Ovary (tissue), 10 donors: ENCODE measurements at places on chromosomes 2 and 18.

- DNase-seq = no peak
These were observed 44.4 kb upstream of the BARD1 start for GRCh38 chr2:214853906-214854305.

DNA sequence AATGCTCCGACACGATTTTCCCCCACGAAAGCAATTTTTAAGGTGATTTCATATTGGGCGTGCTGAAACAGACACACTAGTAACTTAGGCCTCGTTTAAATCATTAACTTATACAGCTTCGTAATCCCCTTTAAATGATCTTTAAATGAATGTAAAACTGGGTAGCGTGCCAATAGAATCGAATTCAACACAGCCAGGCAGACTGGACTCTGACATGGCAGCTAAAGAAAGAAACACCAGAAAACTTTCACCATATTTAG is 2.4 kb upstream of the ID2 start:
- DNase-seq = no peak

DNA sequence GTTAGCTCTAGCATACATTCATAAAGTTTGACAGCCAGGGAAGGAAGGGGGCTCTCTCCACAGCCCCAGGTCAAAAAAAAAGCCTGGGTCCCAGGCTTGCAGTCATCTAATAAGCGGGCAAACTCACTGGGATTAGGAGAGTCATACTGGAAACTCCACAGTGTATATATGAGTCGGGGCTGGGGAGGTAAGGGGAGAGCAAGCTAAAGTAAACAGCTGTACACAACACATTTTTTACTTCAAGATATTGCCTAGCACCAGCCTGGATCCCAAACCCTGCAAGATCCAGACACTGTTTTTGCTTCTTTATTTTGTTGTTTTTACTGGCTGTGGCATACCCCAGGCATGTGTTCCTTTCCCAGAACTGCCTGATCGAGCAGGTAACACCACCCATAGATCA is 291.3 kb upstream of the TANK start:
- DNase-seq = no peak

DNA sequence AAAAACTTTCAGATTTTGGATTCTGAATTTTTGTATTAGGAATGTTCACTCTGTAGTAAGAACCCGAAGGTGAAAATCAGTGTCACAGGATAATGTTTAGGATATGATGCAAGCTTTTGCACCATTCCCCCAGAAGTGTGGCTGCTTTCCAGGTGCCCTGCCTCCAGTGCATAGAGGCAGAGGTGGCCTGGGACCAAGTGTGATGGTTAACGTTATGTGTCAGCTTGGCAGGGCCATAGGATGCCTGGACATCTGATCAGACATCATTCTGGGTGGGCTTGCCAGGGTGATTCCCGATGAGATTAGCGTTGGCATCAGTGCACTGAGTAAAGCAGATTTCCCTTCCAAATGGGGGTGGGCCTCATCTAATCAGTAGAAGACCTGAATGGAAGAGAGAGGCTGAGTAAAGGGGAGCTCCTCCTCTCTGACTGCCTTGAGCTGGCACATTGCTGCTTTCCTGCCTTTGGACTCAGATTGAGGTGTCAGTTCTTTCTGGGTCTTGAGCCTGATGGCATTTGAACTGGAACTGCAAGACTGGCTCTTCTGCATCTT is 177.4 kb upstream of the HS6ST1 start:
- no peak for DNase-seq

- DNase-seq = no peak
These were observed 26.6 kb downstream of the TWSG1 start for GRCh38 chr18:9361191-9361590.

DNA sequence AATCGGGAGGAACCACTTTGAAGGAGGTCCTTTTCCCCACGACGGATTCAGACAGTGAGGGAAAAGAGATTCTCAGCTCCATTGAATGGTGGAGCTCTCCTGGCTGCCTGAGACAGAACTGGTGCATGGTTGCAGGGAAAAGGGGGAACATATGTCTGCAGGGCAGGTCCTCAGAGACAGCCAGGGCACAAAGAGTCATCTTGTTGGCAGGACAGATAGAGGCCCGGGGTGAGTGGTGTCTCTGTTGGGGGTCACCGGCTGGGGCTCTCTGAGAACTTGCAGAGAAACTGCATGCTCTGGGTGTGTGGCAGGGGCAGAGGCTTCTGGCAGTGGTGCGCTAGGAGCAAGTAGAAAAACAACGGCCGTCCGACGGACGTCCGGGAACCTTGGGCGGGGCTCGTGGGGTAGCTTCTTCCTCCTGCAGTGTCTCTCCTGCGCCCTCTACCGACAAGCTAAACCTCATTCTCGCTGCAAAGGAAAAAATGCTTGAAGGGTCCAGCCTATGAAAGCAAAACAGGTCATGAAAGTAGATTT is 94.3 kb downstream of the CDCA7 start:
- DNase-seq = no peak

DNA sequence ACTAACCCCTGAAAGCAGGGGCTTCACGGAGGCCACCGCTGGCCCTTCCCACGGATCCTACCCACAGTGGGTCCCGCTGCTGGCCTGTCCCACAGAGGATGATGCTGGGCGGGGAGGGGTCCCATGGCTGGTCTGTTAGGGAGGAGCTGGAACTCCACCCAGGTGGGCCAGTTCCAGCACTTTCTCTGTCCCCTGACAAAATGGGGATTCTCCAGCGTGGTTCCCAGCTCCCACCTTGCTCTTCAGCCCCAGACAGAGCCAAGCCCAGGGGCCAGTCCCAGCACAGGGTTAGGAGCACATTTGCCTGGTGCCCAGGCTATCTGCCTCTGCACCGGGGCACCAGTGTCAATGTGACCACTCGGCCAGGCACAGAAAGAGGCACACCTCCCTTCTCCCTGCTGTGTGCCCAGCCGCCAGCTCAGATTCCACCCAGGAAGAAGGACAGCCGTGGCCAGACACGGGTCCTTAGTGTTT is 50.0 kb downstream of the ANKMY1 start:
- no peak for DNase-seq

DNA sequence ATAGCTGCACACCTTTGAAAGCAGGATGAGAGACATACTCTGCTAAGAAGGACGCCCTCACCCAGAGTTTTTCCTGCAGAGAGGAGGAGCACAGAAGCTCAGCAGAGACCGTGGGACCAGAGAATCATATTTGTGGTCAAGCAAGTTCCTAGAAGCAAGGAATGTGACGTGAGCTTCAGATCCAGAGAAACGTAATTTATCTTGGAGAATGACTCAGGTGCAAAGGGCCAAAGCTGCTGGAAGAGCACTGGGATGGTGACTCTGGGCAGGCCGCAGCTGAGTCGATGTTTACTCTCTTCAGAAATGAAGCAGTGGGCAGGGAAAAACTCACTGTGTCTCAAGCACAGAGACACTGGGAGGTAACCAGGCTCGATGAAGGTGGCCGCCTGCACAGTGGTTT is 50.1 kb upstream of the IGFBP2 start:
- DNase-seq = no peak

GRCh38 chr2:70094978-70095719 is 7.9 kb downstream of the PCBP1 start:
- DNase-seq = no peak

DNA sequence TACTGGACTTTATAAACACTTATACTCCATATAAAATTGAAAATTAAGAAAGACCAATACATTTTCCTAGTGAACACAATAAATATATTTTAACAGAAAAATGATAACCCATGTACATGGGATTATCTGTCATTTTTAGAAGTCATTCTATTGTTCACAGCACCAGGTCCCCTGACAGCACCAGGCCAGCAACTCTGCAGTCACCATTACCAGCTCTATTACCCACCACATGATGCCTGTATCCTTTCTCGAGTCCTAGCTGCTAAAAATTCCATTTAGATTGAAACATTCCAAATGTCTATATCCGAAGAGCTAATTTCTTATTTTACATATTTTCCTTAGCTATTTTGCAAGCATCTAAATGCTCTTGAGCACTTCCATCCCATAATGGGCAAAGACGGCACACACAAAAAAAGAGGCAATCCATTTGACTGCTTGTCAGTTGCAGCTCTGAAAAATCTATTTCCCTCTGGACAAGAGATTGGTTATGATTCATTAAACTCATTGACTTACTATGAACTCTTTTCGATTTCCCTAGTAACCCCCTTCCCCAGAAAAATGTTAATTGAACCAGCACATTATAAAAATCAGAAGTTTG is 336.9 kb downstream of the RIT2 start:
- DNase-seq = no peak

DNA sequence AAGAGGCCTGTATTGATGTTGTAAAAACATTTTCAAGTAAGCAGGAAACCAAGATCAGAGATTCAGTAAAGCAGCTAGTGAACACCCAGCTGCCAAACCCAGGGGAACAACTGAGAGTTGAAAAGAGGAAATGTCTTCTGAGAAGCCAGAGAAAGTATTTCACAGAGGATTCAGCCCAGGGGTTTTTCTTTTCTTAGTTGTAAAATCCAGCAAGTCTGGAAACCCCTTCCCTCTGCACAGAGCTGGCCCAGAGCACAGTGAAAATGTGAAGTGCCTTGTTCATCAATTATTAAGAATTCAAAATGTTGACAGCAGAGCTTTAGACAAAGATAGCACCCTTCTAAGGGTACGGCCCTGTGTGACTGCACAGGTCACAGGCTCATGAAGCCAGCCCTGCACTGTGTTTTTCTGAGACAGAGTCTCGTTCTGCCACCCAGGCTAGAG is 28.4 kb downstream of the AFF3 start:
- no peak for DNase-seq

DNA sequence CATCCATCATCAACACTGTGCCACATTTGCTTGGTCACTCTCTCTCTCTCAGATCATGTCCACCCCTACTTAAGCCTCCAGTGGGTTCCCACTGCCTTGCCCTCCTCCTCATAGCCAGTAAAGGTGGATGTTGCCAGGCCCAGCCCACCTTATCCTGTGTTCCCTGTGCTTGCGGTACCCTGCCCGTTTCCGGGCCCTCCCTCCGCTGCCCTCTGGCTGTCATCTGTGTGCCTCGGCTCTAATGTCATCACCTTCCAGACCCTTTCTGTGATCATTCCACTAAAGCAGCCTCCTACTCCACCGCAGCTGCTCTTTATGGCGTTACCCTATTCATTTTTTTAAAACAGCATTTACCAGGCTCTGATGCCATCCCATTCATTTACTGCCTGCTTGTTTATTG is 305.7 kb upstream of the SKOR2 start:
- no peak for DNase-seq

GRCh38 chr2:55302241-55302640 is 33.2 kb upstream of the MTIF2 start:
- DNase-seq = no peak

GRCh38 chr2:225156853-225157451 is 114.7 kb upstream of the DOCK10 start:
- no peak for DNase-seq

DNA sequence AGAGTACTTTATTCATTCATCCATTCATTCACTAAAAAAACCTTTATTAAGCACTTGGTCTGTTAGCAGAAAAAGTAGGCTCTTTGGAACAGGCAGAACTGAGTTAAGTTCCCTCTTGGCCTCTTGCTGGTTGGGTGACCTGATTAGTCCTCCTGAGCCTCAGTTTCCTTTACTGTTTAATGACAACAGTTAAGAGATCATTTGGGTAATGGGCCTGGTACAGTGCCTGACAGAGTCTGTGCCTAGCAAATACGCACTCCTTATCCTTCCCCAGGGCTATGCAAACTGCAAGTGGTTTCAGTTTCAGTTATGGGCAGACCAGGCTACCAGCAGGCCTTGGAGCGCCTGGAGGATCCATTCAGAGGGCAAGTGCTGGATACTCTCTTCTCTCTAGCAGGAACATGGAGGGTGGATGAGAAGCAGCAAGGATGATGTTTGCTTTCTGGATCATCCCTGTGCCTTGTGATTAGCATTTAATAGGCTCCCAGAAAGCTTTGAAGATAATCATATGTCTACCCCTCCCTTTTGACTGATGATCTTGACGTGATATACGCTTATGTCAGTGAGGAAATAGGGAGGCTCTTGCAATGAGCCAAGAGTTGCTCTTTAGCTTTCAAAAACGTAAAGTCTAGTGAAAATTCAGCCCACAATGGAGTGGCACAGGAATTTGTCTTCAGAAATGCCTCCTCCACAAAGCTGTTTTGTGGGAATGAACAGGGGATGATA is 12.4 kb upstream of the TAF1B start:
- no peak for DNase-seq

- no peak for DNase-seq
These were observed 190.9 kb downstream of the ST6GAL2 start for GRCh38 chr2:106694964-106695470.

- no peak for DNase-seq
These were observed 9.2 kb upstream of the SELENOI start for GRCh38 chr2:26336719-26337118.

- no peak for DNase-seq
These were observed 46.3 kb downstream of the RTN4 start for GRCh38 chr2:55003706-55004639.

DNA sequence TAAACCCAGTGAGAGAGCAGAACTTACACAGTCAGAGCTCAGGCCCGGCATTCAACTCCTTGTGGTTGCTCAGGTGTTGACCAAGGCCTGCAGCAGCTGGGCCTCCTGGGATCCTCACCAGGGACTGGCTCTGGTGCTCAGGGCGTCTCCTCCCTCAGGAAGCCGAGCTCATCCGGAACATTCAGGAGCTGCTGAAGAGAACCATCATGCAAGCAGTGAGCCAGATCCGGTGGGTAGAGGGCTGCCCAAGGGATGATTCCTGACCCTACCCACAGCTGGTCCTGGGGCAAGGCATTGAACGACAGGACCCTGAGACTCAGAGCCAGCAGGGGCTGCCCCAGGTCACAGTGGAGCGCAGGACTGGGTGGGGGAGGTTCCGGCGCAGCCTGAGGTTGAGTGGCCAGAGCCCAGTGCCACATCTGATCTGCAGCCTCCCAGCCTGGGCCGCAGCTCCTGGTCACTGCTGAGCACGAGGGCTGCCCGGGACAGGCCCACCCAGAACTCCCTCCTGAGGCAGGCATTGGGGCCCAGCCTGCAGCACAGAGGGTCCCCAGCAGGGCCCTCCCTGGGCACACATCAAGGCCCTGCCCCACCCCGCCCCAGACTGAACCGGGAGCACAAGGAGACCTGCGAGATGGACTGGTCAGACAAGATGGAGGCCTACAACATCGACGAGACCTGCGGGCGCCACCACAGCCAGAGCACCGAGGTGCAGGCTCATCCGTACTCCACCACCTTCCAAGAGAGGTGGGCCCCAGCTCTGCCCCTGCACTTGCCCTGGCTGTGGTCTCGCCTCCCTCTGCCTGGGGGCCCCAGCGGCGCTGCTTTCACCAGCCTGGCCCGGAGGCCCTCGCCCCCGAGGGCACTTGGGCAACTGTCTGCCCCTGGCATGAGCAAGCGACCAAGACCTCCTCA is 2.4 kb downstream of the TEKT4 start:
- no peak for DNase-seq
